ENCODE measurements at places on chromosomes 13 and 19. TPM values are rescaled to one million over a fixed set of nuclear protein-coding genes. Genes with fewer than 3 reads are reported as not detected.

Gene LMTK3
- 1.9 TPM for total RNA-seq

Gene DOCK6
- 69.7 TPM for total RNA-seq

Gene ZNF134
- total RNA-seq = 30.1 TPM

Gene PCP2
- not detected for total RNA-seq

Gene AMER2
- total RNA-seq = 0.35 TPM

Gene ZNF880
- total RNA-seq = 26.6 TPM

Gene KCNJ14
- 1.2 TPM for total RNA-seq

Gene ZNF439
- 15.8 TPM for total RNA-seq

Gene SIAH3
- 0.99 TPM for total RNA-seq

Gene ITGBL1
- 2.6 TPM for total RNA-seq

Gene DNMT1
- 56.9 TPM for total RNA-seq
